ENCODE measurements at places on chromosomes 7 and 10.
A peak's percentile ranks its signal among the peaks of the same experiment; 100 is the strongest.

GRCh38 chr7:3309140-3309539 lies 8.1 kb downstream of the SDK1 start:
- no peak for DNase-seq

DNA sequence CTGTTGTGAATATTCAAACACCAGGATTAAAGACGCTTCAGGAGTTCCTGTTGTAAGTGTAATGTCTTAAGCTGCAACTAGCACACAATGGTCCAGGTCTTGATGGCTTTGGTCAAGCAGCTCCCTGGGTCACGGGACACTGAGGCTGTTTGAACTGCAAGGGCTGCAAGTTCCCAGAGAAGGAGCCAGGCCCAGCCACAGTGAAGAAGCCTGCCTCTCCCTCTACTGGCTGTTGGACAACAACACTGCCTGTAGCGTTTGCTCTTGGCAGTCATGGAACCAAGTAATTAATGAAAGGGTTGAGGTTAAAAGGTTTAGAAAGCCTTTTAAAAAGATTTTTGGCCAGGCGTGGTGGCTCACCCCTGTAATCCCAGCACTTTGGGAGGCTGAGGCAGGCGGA lies 31.9 kb upstream of the GUSB start:
- peak; percentile 23 for DNase-seq

DNA sequence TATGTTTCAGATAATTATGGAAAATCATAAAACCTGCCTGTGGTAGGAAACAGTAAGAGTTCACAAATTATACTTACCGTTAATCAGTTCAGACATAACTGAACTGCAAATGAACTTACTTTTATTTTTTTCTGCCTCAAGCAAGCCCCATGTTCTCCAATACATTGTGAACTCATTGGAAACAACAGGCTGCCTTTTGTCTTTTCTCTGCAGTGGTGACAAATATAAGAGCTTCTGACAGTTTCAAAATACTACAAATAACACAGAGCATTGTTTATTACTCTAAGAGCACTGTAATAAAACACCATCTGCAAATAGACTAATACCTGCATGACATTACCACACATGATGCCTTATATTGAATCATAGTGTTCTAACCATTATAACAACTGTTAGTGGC lies 94.0 kb upstream of the CDCA7L start:
- DNase-seq, result no peak

DNA sequence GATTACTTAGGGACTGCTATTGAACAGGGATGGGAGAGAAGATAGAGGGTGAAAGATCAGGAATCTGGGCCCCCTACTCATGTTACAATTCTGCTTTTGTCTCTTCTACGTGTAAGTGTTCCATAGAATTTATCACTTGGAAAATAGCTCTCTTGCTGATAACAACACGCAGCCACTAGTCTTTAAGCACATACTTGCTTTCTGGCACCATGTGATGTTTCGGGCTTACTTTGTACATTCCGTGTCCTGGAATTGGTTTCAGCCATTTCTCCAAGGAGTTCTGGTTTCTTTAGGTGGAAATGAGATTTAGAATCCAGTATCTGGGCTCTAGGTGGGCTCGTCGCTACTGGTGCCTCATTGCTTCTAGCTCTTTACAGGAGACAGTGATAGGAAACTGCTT lies 59.7 kb downstream of the TFAM start:
- DNase-seq, result no peak

- DNase-seq, result no peak
Measured at GRCh38 chr10:132706701-132707100, 79.2 kb downstream of the NKX6-2 start.

GRCh38 chr10:80579181-80579763 lies 41.6 kb downstream of the SH2D4B start:
- no peak for DNase-seq

DNA sequence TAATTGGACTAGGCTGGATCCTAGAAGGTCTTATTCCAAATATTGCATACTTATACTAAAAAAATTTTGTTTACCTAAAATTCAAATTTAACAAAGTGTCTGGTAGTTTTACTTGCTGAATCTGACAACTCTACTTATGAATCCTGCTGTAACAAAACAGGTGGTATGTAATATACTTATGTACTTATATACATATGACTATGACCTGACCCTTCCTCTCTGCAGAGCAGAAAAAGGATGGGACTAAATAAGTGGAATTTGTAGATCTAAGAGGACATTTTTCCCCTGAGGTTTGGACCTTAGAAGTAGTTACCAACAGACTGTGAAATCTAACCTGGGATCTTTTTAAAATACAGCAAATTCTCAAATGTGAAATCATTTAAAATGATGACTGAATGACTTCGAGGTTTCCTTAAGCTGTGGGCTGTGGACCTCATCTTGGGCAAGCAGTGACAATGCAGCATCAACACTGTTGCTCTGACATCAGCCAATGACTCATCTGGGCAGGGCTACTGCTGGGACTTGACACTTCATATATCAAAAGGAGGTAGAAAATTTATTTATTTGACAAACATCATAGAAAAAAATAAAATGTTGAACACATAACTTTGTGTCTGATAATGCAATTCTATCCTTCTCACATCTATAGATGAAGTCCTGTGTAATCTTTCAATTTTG lies 73.6 kb downstream of the RELN start:
- no peak for DNase-seq

DNA sequence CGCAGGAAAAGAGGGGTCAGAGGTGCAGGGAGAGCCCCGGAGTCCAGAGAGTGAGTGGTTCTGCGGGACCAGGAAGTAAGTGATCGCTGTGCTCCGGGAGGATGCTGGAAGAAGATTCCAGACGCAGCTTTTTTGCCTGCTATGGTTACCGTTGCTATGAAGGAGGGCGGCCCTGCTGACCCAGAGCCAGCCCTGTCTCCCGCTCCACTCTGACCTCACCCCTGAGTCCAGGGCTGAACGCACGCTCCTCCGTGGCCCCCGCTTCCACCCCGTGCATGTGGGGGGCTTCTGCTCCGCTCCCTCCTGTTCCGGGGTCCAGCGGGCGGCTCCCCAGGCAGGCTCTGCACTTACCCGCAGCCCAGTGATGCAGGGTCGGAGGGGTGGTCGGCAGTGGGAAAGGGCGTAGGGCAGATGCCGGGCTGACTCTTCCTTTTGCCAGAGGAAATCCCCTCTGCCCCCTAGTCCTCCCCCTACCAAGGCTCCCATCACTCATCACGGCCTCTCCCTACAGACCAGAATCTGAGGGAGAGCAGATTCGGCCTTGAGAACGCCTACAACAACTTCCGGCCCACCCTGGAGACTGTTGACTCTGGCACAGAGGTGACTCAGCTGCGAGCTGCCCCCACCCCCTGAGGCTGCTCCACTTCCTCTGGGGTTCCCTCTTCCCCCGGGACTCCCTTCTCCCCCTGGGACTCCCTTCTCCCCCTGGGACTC lies 2.7 kb upstream of the MUC17 start:
- no peak for DNase-seq

GRCh38 chr7:105376908-105377533 lies 11.7 kb downstream of the SRPK2 start:
- no peak for DNase-seq

DNA sequence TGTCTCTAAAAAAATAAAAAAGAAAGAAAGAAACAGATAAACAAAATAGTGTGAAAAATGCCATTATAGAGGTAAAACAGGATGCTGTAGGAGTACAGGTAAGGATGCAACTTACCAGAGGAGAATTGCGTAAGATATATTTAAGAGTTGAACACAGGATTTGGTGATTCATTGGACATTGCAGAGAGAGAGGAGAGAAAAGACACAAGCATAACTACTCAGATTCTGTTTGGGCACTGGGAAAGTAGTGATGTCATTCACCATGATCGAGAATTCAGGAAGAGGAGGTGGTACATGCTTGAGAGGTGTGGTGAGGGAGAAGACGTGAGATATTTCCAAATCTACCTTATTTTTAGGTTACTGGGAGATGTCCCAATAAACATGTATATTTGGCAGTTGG lies 97.6 kb downstream of the AASS start:
- no peak for DNase-seq

DNA sequence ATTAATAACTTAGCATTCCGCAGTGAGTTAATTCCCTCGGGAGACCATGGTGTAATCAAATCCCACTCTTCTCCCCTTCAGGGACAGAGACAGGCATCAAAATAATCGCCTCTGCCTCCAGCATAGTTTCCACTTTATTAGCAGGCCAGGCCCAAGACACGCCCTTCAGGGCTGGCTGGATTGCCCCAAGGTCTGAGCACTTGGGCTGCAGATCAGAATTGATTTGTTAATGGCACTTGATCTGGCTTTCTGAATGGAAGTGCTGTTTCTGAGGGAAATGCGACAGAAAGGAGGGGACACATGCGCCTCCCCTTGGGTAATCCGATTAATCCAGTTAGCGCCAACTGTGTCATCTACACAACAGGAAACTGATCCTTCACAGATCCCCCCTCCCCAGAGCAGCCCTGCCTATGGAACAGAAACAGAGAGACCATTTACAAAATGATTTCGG lies 15.6 kb downstream of the CHAT start:
- no peak for DNase-seq

GRCh38 chr10:25641595-25641994 lies 292.4 kb upstream of the MYO3A start:
- DNase-seq, result no peak

DNA sequence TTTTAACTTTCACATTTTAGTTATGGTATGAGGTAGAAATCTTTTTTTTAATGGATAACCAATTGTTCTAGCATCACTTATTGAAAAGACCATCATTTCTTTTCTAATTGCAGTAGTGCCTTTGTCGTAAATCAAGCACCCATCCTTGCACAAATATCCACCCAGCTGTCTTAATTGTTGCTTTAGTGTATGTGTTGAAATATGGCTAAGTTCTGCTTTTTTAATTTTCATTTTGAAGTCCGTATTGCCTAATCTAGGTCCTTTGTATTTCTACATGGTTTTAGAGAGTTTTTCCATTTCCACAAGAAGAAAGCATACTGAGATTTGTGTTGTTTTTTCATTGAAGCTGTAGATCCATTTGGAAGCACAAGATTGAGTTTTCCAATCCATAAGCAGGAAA lies 259.6 kb upstream of the SEMA3E start:
- no peak for DNase-seq

DNA sequence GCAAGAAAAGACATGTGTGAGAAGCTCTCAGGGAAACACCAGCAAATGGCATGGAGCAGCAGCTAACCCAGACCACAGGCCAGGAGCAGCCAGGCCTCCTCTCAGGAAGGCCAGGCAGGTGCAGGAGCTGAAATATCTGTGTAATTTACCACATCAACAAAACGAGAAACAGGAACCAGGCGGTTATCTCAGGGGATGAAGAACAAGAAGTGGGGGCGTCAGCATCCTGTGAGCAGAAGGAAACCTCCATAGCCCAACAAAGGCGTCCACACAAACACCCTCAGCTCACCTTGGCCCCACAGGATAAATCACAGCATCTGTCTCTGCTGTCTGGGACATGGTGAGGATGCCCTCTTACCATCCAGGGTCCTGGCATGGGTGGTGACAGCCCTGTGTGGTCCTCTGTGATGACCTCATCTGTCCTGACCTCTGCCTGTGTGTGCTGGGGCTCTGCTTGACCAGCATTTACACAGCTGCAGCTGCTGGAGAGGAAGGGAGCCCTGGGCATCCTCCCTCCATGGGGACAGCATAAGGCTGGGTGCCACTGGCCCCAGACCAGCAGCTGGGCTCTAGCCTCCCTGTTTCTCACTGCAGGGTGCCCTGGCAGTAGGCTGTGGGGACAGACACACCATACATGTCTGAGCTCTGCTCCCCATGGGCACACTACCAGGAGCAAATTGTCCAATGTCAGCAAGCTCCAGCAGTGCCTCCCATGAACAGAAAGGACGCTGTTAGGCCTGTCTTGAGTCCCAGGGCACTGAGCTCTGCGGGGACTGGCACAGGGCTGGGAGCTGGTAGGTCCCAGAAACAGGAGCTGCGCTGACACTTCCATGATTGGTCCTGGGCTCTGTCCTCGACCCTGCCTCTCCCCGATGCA lies 34.6 kb downstream of the ANXA8 start:
- DNase-seq, result no peak

DNA sequence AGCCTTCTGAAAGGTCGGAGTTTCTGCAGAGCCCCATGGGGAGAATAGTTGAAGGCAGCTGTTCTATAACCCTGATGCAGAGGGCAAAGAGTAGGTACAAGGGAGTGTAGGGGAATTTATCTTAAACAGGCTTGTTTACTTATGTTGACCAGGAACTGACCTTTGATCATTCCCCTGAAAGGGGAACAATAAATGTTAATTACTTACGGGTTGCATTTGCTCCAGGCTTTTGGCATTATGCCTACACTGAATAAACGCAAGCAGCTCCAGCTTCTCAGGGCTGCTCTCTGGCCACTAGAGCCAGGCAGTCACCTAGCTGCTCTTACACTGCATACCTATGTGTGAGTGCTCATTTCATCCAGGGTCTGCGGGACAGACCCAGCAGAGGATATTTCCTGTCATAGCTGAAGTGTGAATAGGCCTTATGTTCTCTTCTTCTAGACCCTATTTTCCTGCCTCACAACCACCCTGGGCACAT lies 26.9 kb upstream of the ABCA13 start:
- DNase-seq, result no peak

- no peak for DNase-seq
Measured at GRCh38 chr10:1551636-1552338, 185.5 kb downstream of the ADARB2 start.

DNA sequence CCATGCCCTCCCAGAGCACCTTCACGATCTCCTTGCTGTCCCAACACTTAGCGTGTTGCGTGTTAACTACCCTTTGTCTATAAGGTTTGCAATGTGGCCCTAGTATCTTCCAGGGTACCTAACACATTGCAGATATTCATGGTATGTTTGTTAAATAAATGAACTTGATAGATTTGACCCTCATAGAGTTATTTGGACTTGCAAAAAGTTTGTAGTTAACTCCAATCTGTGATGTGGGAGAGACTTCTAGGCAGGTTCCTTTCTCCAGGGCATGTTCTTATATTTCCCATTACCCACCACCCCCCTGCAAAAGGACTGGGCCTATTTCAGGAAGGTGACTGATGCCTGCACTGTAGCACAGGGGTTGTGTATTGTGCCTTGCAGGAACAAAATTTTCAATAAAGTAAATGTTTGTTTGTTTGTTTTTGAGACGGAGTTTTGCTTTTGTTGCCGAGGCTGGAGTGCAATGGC lies 612 bp downstream of the HILPDA start:
- no peak for DNase-seq

DNA sequence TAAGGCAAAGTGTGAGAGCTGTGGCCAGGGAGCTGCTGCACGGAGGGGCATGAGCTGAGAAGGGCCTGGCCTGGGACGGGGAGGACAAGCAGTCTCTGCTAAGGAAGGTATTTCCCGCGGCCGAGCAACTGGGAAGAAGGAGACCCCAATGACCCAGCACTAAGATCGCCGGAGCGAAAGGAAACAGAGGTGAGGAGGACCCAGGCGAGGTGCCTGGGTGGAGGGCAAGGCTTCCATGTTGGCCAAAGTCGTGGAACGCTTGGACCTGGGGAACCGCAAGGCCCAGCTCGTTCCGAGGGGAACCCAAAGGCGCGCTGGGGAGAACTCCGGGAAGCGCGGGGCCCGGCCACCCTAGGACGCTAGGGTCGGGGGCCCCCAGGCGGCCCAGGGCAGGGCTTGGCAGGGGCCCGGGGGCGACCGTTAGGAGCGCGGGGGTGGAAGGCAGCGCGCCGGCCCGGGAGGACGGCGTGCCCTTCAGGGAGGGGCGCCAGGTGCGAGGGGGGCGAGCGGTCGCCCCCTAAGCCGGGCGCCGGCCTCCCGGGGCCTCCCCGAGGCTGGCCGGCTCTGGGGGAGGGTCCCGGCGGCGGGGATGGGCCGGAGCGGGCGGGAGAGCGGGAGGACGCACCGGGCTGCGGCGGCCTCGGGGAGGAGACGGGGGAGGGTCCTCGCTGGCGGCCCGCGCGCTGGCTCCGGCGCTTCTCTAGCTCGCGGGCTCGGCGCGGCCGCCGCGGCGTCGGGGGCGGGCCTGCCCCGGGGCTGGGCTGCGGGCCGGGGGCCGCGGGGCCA lies 545 bp downstream of the GIGYF1 start:
- DNase-seq, result no peak

- DNase-seq, result no peak
Measured at GRCh38 chr7:99386584-99387238, 12.2 kb downstream of the ARPC1B start.

All from tibial artery (tissue), 4 donors.